Pulmonary artery endothelial cell (primary cell): ENCODE measurements at places on chromosomes 12 and 14.
A peak's percentile ranks its signal among the peaks of the same experiment; 100 is the strongest.

- no peak for DNase-seq
Observed at GRCh38 chr14:91925001-91925726, 22.3 kb downstream of the FBLN5 start.

GRCh38 chr14:52802597-52802996, 11.2 kb upstream of the GNPNAT1 start:
- DNase-seq = no peak

- DNase-seq = peak; percentile 5
Observed at GRCh38 chr12:97308576-97309198, 153.9 kb upstream of the RMST start.

- no peak for DNase-seq
Observed at GRCh38 chr12:14072987-14073386, 91.6 kb upstream of the GRIN2B start.

- DNase-seq = no peak
Observed at GRCh38 chr12:122866950-122867607, 28.8 kb downstream of the VPS37B start.

GRCh38 chr12:130351326-130351725, 13.6 kb downstream of the PIWIL1 start:
- no peak for DNase-seq

- no peak for DNase-seq
Observed at GRCh38 chr14:31939934-31940333, 137.2 kb upstream of the ARHGAP5 start.

DNA sequence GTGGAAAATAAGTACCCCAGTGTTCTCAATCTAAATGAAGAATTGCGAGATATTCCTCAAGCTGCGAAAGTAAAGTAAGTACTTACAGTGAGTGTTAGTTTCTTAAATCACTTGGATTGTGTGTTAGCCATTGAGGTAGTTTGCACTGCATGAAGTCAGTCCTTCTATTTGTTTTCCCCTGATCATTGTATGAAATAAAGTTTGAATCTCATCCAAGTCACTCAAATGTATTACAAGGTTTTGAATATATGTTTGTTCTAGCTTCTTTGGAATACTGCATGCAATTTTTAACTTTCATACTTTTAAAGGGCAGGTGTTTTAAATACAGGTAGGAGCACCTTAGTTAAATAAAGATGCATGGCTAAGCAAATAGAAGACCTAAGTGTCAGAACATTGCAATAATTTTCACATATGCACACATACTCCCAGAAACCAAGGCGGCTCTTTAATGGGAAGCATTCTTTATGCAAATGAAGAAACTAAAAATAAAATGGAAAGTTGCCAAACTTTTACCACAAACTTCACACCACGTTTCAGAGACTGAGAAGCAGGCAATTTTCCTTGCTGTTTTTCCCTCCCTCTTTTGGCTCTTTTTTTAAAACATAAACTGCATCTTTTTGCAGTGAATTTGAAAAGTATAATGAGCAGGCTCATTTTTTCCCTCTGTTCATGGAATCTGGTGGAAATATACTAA, 105.6 kb downstream of the GPR135 start:
- no peak for DNase-seq

GRCh38 chr12:13193505-13194231, 2.9 kb upstream of the EMP1 start:
- no peak for DNase-seq

GRCh38 chr12:4482936-4483335, 37.3 kb upstream of the FGF6 start:
- no peak for DNase-seq

- no peak for DNase-seq
Observed at GRCh38 chr14:34502545-34503225, 36.8 kb downstream of the EAPP start.

DNA sequence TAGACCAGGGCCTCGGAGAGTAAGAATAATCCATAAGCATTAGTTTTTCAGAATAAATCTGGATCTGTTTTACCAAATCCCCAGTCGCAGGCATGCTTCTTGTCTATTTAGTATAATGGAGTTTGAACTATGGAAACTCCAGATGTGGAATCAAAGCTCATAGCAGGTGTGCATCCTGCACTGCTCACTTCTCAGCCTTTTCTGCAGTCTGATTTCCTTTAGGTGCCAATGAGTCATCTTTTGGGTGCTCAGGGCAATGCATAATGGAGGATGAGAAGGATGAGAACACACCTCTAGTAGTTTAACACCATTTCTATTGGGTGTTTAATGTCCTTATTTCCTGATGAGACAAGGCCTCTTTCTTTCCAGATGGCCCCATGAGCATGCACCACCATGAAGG, 961.2 kb downstream of the TMEM121 start:
- DNase-seq = no peak

- no peak for DNase-seq
Observed at GRCh38 chr14:101449114-101449513, 112.2 kb upstream of the DIO3 start.

- no peak for DNase-seq
Observed at GRCh38 chr12:28390206-28390605, 199.9 kb downstream of the CCDC91 start.

DNA sequence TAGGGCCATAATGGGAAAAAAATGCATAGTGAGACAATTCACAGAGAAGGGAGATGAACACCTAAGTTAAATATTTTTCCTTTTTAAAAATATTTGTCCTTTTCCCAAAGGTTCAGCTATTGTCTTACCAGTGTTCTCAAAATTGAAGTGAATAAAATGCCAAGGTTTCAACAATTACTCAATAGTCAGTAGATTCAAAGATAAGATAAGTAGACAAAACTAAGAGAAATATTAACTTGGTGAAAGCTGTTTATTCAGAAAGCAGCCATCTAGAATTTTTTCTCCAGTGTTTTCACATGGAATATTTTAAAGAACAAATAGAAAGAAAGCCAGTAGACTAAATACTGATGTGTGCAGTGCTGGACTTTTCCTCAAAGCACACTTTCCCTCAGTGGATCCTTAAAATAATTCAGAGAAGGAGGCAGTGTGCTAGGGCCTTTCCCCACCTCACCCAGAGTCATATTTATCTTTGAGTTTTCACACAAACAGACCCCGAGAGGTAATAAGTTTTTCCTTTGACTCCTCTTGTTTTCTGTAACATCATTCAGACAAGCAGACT, 144.5 kb upstream of the PLEKHG7 start:
- no peak for DNase-seq

- no peak for DNase-seq
Observed at GRCh38 chr14:23443411-23443812, 8.0 kb upstream of the MYH7 start.

GRCh38 chr14:92633724-92634123, 114.7 kb downstream of the LGMN start:
- DNase-seq = no peak

GRCh38 chr12:57343703-57344378, 87.0 kb downstream of the R3HDM2 start:
- no peak for DNase-seq

DNA sequence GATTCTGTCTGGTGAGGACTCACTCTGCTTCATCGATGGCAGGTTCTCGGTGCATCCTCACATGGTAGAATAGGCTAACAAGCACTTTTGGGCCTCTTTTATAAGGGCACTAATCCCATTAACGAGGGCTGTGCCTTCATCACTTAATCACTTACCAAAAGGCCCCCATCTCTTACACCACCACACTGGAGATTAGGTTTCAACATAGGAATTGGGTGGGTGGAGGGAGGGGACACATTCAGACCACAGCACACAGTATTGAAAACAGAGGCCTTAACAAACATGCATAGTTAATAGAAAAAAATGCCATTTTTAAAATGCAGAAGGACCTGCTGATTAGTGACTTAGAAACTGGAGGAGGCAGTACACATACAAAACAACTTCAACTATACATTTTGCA, 61.6 kb downstream of the SPPL3 start:
- no peak for DNase-seq

- DNase-seq = no peak
Observed at GRCh38 chr12:2354151-2354991, 301.6 kb downstream of the CACNA1C start.

DNA sequence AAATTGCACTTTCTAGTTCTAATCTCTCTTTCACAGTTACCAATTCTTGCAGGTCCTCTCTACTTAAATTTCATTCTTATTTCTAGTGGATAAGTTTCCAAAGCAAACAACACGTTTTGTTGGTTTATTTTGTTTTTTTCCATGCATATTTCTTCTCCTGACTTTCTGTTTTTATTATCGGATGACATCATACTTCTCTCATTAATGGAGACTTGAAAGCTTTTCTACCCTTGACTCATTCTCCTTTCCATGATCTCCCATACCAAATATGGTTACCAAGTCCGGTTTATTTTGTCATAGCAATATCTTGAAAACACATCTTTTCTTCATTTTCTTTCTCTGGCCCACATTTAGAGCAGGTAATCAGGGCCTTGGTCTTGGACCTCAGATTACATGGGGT, 796.5 kb downstream of the GALC start:
- DNase-seq = no peak

GRCh38 chr14:92309968-92310530, 12.9 kb upstream of the SLC24A4 start:
- no peak for DNase-seq

GRCh38 chr12:118356809-118357256, 15.9 kb downstream of the TAOK3 start:
- no peak for DNase-seq

GRCh38 chr14:93075891-93076290, 39.8 kb downstream of the ITPK1 start:
- no peak for DNase-seq

DNA sequence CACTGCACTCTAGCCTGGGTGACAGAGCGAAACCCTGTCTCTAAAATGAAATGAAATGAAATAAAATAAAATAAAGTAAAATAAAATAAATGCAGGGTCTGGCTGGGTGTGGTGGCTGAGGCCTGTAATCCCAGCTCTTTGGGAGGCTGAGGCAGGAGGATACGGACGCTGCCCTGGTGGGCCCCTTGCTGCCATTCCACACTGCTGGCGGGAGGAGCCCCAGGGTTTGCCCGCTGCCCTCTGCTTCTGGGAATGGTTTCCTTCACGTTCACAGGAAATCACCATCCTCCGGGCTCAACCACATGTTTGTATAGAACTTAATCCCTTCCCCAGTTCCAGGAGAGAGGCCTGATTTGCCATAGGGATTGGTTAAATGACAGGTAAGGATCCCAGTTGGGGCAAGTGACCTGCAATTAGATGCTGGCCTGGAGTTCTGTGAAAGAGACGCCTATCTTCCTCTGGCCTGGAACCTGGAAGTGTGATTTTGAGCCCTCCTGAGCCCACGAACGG, 29.3 kb downstream of the CALM1 start:
- DNase-seq = no peak

GRCh38 chr12:20596061-20596460, 99.1 kb upstream of the SLCO1C1 start:
- DNase-seq = no peak

DNA sequence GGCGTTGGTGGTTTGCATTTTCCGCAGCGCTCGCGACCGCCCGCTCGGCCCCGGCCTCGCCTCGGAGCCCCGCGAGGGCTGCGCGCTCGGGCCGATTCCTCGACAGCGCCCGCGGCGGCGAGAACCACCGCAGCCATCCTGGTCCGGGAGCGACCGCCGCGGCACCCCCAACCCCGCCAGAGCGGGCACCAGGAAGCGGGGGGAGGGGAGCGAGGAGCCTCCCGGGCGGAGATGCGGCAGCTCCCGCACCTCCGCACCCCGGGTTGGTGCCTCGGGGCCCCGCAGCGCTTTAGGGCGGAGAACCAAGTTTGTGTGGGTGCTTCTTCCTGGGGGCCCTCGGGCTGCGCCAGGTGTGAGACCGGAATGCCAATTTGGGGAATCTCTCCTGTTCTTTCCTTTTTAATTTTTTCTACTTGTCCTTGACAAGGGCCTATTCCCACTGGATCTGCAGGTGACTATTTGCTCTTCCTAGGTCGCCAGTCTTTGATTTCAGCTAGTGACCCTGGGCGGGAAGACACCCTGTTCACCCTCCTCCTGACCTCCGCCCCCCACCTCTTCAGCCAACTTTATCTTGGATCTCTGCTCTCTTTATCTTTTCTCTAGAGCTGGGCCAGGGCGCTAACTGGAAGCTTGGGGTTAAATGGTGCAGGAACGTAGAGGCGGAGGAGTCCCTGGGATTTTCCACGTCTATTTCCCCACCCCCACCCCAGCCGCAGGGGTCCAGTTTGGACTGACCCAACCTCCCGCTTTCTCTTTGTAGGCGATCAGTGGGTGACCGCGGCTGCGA, at the start of gene SOCS2:
TSS of gene SOCS2 (plus strand) at position 751 of the 787 bp plus-strand sequence. CDS start 223 bp downstream, outside the sequence.
- DNase-seq = no peak

- DNase-seq = no peak
Observed at GRCh38 chr14:55975281-55975910, 142.8 kb upstream of the PELI2 start.
